ENCODE measurements at places on chromosomes 5 and 9.

- peak; percentile 89 for DNase-seq
Observed at GRCh38 chr5:98428806-98429205, 344.7 kb upstream of the RGMB start.

GRCh38 chr5:78972654-78973428, 12.3 kb downstream of the ARSB start:
- DNase-seq, result peak; percentile 40

DNA sequence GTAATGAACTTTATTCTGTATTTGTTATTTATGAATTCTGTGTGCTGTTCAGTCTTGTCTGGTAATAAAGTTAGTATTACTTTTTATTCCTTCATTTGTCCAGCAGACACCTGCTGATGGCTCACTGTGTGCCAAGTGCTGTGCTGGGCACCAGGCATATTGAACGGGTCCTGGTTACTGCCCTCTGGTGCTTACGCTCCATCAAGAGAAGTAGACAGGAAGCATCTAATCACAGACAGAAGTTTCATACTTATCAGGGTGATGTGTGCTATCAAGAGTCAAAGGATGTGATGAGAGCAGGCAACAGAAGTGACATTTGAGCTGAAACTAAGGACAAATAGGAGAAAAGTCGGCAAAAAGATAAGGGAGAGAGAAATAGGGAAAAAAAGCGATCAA, 153.1 kb downstream of the FGF1 start:
- no peak for DNase-seq

GRCh38 chr5:142221091-142221860, 103.5 kb downstream of the SPRY4 start:
- DNase-seq, result no peak

- DNase-seq, result peak; percentile 12
Observed at GRCh38 chr9:4339836-4340560, 40.1 kb upstream of the GLIS3 start.

- DNase-seq, result peak; percentile 98
Observed at GRCh38 chr5:10719965-10720364, 41.1 kb downstream of the DAP start.

GRCh38 chr5:119840175-119840574, 210.8 kb downstream of the FAM170A start:
- no peak for DNase-seq

DNA sequence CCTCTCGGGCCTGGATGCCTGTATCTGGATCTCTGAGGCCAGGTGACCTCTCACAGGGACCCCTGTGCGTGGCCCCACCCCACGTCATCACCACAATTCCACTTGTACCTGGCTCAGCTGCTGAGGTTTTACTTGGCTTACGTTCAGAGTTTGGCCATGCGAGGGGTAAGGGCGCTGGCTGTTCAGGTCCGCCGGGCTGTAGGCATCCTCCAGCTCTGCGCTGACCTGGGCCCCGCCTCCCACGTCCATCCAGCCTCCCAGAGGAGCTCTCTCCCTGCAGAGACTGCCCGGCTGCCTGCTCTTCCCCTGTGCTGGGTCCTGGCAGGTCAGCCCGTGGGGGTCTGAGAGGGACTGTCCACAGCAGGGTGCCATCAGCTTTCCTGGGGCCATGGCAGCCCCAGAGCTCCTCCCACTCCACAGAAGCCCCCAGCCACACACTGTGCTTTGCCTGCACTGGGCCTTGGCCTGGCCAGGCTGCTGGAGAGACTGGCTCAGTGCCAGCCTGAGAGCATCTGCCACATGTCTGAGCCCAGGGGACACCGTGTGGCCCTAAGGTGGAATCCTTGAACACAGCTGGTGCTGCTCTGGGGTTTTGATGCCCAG, 43.6 kb downstream of the SLC6A3 start:
- no peak for DNase-seq

GRCh38 chr5:2563046-2563445, 188.4 kb downstream of the IRX2 start:
- DNase-seq, result no peak

- DNase-seq, result peak; percentile 31
Observed at GRCh38 chr5:147485046-147485445, 24.8 kb downstream of the DPYSL3 start.

DNA sequence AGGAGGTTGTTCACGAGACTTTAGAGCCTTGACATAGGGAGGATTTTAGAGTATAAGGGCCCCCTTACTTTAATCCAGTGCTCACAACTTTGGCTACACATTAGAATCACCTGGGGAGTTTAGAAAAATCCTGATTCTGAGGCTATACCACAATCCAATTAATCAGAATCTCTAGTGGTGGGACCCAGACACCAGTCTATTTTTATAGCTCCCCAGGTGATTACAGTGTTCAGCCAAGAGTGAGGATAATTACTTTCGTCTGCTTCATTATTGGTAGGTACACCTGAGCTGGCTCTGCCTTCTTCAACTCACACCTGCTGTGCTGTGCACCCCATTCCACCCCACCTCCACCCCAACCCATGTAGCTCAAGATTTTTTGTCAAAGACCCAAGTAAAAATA, 141.3 kb upstream of the EPB41L4A start:
- DNase-seq, result no peak

- no peak for DNase-seq
Observed at GRCh38 chr5:77337686-77338085, 127.2 kb downstream of the PDE8B start.

GRCh38 chr9:115240676-115241075, 122.7 kb upstream of the TNC start:
- DNase-seq, result no peak

- DNase-seq, result peak; percentile 68
Observed at GRCh38 chr5:150272531-150272930, 17.0 kb downstream of the CAMK2A start.

- no peak for DNase-seq
Observed at GRCh38 chr5:10220248-10220647, 29.4 kb downstream of the ATPSCKMT start.

DNA sequence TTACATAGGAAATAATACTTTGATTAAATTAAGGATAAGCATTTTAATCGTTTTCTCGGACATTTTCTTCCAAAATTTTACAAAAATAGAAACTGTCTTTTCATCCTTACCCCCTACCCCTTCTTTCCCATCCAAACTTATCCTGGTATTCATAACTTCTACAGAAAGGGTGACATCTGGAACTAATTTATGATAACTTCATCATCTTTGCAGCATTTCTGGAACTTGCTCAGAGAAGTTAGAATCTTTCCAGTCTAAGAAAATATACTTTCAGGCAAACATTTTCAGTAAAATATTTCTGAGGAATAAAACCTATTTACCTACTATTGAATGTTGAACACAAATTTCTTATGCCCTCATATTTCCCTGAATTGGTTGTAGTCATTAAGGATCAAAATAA, 309.0 kb downstream of the MAN2A1 start:
- no peak for DNase-seq

DNA sequence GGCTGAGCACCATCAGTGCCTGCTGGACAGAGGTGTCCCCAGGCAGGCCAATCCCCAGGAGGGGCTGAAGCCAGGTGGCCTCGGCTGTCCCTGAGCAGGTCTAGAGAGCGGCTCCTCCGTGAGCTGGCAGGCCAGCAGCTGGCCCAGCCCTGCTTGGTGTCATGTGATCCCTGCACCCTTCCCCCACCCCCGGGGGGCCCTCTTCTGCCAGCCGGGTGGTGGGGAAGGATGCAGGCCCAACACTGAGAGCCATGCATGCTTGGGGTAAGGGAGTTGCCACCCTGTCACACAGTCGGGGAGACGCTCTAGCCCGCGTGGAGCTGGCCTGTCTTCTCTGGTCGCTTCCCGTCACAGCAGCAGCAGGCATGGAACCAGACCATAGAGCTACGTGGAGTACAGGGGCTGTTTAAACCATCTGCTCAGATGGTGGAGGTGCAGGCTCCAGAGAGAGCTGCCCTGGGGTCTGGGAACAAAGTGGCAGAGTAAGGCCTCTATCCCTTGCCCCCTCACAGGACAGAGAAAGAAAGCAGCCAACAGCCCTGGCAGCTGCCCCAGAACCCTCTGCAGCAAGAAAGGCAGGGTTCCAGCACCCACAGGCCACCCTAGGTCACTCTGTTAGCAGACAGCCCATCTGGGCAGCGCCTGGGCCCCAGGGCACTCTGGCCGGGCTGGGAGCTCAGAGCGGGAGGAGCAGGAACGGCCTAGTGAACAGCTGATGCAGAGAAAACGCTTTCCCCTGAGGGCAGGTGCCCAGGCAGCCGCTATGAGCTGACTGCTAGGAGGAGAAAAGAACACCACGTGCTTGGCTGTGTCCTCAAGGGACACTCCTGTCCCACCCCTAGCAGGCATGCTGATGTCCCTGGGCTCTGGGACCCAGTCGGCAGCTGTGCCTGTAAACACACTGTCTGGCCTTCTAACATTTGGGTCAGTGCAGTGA, 6.8 kb downstream of the RALGDS start:
- peak; percentile 79 for DNase-seq

DNA sequence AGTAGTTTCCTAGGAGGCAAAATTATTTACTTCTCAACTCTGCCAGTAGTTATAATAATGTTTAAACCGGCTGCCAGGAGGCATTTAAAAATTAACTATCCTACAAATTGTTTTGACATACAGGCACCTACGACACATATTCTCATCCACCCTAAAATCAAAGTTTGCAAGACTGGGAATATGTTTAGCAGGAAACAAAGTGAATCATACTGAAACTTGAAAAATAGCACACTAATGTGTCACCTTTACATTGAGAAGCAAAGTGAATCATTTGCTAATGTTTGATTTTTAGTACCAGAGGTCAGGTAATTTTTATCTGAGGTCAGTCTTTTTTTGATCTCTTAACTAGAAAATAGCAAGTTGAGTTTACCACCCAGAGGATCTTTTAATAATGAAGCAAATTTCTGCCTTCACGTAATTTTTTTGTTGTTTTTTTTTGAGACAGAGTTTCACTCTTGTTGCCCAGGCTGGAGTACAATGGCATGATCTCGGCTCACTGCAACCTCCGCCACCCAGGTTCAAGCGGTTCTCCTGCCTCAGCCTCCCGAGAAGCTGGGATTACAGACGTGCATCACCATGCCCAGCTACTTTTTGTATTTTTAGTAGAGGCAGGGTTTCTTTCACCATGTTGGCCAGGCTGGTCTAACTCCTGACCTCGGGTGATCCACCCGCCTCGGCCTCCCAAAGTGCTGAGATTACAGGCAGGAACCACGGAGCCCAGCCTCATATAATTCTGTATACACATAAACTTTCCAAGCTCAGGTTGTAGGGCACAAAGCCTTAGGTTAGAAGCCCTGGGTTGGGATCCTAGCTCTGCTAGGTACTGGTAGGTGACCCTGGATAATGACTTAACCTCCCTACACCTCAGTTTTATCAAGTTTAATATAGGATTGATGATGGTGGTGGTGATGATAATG, 124.3 kb downstream of the UGCG start:
- peak; percentile 84 for DNase-seq

GRCh38 chr9:129237803-129238202, 59.7 kb upstream of the IER5L start:
- no peak for DNase-seq

- DNase-seq, result peak; percentile 81
Observed at GRCh38 chr9:100427366-100428263, 672 bp downstream of the MSANTD3 start.

- DNase-seq, result peak; percentile 55
Observed at GRCh38 chr5:35860686-35861085, 4.0 kb downstream of the IL7R start.

DNA sequence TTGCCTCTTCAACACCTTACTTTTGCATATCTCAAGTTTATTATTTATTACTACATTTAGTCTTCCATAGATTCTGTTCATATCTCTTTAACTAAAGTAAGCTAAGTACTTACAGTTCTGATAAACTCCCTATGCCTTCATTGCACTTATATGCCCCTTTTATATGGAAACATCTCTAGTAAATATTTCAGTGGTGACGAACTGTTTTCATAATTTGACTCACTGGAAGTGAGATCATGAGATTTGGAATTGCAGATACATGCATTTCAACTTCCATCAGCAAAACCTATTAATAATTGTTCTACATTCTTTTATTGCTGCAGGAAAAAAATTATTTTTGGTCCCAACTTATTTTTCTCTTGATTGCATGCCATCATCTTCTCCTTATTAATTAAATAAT, 263.5 kb downstream of the CD180 start:
- peak; percentile 81 for DNase-seq

- DNase-seq, result peak; percentile 80
Observed at GRCh38 chr5:142830241-142831008, 60.2 kb downstream of the ARHGAP26 start.

- DNase-seq, result no peak
Observed at GRCh38 chr5:159906463-159906862, 9.8 kb upstream of the ADRA1B start.

- no peak for DNase-seq
Observed at GRCh38 chr5:102759700-102760099, 4.6 kb downstream of the PAM start.

- DNase-seq, result no peak
Observed at GRCh38 chr5:62331921-62332320, 25.9 kb downstream of the KIF2A start.

GRCh38 chr9:98341157-98342097, 86.0 kb upstream of the TBC1D2 start:
- DNase-seq, result no peak

GRCh38 chr5:15951126-15951525, 228.5 kb downstream of the MARCHF11 start:
- no peak for DNase-seq

DNA sequence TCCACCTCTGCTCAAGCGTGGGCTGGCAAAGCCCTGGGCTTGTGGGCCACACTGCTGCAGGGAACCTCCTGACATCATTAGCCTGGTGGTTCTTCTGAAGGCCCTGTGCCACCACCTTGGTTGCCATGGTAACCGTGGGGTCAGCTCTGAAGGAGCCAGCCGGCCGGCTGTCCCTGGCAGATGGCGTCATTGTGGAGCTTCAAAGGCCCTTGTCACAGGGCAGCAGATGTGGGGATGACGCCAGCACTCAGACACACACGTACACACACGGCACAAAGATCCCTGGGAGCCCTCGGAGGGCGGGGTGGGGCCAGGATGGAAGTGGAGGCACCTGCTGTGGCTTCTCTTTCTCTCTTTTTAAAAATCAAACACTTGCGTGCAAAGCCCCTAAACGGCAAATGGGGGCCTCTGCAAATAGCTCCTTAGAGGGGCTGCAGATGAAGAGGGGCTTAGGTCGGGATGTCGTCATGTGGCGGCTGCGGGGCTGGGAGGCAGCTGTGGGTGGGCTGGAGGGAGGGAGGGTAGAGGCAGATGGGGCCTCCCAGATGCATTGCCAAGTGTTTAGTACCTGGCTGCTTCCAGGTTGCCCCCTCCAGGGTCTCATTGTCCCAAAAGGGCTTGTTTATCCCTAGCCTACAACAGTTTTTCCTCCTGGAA, 19.5 kb upstream of the RPL26L1 start:
- no peak for DNase-seq

DNA sequence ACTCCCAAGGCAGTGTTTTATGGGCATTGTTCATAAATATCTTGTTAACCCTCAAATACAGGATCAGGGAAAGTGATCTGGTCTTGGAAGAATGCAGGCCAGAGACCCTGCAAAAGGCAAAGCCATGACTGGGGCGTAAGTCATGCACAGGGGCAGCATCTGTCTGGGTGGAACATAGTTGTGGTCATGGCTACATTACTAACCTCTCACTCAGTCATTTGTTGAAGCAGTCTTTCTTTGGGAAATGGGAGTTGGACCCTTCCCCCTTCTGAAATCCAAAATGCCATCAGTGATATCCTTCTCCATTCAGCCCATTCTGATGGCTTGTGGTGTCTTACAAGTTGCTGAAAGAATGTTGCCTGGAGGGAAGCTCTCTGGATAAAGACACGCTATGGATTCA, 68.1 kb downstream of the GDNF start:
- peak; percentile 100 for DNase-seq
